Astrocyte of the cerebellum (primary cell): ENCODE measurements at places on chromosomes 16 and 17.
A peak's percentile ranks its signal among the peaks of the same experiment; 100 is the strongest.

DNA sequence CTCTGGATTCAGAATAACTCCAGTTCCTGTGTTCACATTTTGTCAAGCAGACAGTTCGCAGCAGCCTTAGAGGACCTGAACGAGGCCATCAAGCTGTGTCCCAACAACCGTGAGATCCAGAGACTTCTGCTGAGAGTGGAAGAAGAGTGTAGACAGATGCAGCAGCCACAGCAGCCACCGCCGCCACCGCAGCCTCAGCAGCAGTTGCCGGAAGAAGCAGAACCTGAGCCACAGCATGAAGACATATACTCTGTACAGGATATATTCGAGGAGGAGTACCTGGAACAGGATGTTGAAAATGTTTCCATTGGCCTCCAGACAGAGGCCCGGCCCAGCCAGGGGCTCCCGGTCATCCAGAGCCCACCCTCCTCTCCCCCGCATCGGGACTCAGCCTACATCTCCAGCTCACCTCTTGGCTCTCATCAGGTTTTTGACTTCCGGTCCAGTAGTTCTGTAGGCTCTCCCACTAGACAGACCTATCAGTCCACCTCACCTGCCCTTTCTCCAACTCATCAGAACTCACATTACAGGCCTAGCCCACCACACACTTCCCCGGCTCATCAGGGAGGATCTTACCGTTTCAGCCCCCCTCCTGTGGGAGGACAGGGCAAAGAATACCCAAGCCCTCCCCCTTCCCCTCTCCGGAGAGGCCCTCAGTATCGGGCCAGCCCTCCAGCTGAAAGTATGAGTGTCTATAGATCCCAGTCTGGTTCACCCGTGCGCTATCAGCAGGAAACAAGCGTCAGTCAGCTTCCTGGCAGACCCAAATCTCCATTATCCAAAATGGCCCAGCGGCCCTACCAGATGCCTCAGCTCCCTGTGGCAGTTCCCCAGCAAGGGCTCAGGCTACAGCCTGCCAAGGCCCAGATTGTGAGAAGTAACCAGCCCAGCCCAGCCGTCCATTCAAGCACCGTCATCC, 25.9 kb downstream of the CYB561 start:
- DNase-seq: no peak

- DNase-seq: no peak
These were observed 26.9 kb downstream of the HYDIN start for GRCh38 chr16:71203631-71204030.

- no peak for DNase-seq
These were observed 17.5 kb downstream of the TRIM25 start for GRCh38 chr17:56896217-56896967.

DNA sequence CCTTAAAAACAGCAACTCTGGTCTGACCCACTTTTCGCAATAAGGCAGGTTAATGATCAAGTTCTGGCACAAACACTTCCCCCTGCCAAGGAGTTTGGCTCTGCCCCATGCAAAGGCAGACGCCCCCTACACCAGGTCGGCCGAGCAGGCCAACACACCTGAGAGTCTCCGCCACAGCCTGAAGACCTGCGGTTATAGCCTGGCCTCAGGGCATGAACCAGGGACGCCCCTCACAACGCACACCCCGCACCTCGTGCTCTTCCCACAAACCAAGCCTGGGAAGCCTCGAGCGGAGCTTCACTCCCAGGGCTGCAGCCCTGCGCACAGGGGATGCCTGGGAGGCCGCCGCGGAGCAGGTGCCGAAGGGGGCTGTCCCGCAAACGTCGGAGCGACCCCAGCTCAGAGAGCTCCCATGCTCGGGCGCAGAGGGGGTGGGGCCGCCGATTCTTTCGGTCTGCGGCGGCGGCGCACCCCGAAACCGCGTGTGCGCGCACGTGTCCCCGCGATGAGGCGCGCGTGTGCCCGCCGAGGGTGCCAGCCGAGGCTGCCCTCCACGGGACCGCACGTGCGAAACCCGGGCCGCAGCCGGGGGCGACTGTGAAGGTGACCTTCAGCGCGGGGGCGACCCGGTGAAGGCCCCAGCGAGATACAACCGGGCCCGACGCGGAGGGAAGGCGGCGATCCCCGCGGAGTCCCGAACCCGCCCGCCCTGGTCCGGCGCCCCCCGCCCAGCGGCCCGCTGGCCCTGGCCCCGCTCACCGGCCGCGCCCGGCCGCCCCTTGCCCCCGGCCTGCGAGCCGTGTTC, 559 bp downstream of the CLUH start:
- DNase-seq: no peak

DNA sequence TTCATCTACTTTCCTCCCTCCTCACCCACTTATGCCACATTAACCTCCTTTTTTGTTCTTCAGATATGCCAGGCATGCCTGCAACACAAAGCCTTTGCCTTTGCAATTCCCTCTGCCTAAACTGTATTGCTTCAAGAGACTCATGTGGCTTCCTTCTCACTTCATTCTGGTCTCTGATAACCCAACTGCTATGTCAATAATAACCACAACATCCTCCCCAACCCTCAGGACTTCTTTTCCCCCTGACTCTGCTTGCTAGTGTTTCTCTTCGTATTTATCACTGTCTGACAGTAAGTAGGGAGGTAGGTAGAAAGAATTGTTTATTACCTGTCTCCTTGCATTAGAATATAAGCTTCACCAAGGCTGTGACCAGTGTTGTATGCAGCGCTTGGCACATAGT, 22.4 kb downstream of the RBL2 start:
- DNase-seq: no peak

DNA sequence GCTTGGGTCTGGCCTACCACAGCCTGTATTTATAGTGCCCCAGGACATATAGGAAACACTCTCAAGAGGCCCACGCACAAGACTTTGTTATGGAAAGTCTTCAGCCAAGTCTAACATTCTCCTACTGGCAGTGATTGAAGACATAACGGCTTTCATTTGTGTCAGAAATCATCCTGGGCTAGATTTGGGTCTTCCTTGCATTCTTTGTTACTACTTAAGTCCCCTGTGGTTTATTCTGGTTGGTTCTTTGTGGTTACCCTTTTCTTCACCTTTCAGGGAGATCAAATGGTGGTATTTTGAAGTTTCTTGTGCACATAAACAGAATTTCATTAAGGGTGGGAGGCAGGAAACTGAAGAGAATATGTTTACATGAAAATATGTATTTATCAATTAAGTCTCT, 37.7 kb downstream of the REXO5 start:
- no peak for DNase-seq

DNA sequence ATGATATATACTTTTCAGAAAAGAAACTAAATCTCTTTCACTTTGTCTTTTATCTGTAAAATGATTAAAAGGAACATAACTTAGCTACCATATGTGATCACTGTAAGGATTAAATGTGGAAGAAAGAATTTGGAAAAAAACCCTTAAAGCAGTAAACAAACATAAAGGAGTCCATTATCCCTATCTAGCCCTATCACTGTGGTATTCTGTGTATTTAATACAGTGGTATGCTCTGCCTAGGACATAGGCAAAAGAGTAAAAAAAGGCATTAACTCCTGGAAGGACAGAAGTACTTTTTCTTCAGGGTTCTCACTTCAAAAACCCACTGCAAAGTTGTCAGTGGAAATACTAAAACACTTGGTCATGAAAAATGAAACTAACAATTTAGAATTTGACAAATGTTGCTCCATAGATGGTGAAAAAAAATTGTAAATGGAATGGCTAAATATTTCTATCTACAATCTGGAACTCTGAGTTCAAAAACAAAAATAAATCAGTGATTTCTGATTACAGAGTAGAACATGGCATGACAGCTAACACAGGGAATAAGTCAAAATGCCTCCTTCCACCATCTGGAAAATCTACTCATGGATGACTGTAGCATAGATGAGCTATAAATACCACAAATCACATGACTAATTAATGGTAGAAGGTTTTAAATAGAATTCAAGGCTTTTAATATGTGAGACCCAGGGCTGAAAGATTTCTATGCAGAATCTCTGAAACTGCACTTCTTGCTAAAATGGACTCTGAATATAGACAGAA, 140.1 kb downstream of the ITFG1 start:
- DNase-seq: no peak

DNA sequence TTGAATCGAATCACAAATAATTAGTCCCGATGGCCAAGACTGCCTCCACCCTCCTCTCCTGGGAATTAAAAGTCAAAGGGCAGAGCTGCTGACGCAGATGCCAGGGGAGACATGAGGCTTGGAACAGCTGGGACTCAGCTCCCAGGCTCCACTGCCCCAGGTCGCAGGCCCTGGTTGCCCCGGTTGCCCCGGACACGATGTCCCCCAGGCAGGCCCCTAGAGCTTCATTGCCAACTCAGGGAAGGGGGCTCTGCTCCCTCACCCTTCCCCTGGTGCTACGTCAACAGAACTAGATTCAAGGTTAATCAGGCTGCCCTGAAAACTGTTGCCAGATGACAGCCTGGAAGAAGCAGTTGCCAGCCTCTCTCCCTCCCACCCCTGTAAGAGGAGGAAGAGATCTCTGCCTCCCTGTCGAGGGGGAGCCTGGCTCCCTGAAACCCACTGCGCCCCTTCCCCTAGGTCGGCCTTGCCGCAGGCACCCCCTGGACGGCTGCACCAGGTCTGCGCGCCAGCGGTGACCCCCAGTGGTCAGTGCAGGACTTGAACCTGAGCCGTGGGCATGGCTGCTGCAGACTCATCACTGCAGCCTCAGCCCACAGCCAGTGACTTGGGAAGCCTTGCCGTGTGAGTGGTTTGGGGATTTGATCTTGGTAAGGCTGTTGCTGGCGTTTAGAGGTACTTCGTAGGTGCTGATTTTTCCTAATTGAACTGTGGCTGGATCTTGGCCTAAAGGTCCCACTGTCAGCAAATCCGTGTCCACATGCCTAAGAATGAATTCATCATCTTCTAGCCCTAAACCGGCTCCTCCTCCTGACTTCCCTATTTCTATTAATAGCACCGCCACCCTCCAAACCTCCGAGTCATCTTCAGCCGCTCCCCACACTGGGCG, 84.1 kb upstream of the TOB1 start:
- peak; percentile 33 for DNase-seq

- no peak for DNase-seq
These were observed 14.0 kb downstream of the SRCIN1 start for GRCh38 chr17:38591759-38592241.

GRCh38 chr17:42873315-42873714, 22.3 kb downstream of the AOC3 start:
- DNase-seq: no peak

DNA sequence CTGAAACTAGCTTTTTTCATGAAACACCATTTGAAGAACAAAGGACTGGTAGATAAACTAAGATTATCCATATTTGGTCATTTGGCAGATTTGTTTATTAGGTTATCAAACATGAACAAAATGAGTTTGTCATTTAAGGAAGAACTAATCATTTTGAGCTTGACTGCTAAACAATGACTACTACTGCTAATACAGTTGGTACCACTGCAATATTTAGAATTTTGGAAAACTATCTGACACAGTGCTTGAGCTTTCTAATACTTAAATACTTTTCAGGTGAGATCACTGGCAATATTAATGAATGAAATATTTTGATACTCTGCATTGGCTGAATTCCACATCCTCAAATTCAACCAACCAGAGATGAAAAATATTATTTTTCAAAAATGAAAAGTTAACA, 47.2 kb downstream of the MED13 start:
- no peak for DNase-seq

DNA sequence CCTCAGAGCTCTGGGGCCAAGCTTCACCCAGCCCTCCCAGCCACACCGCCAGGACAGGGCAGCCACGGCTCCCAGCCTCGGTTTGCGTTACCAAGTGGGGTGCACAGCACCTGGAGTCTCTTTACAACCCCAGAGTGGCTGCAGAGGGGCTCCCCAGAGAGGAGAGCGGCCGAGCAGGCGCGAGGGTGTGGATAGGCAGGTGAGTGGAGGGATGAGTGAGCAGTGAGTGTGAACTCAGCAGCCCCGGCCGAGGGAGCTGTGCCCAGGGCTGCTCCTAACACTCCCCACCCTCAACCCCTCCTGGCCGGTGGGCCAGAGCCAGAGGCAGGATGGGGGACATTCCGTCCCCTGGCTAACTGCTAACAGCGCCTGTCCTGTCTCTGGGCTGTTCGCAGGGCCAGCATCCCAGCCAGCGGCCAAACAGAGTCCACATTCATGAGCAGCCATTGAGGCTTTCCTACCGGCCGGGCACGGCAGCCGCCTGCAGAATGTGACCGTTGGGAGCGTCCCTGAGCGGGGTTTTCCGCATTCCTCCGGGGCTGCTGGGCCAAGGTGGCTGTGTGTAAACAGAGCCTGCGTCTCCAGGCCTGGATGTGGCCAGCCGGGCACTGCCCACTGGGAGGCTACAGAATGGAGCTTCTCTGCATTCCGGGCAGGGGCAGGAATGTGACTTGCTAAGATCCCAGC, 5.3 kb downstream of the ZNF469 start:
- no peak for DNase-seq

GRCh38 chr17:17706140-17707060, 25.1 kb downstream of the RAI1 start:
- no peak for DNase-seq

DNA sequence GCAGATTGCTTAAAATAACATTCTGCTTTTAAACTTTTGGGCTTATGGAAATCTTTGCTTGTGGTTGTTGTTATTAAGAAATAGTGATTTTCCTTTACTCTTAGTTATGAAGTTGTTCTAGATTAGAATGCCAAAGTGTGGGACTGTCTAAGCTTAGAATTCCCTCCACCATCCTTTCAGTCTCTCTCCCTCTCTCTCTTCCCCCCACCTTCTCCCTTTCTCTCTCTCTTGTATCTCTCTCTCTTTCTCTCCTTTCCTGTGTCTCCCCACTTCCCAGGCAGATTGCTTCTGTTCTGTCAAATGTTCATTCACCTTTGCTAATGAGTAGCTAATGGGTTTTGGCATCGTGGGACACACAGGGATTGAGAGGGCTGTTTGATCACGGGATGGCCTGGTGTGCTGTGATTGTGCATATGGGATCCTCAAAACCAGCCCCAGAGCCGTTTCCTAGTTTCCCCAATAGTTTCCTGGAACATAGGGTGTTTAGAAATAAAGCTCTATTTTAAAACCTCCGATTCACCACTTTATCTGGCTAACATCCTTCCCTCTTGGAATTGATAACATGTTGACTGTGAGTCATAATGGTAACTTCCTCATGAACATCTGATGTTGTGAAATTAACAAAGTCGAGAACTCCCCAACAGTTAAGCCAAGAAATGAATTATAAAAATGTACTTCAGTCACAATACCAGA, 502.6 kb downstream of the TMEM114 start:
- no peak for DNase-seq

GRCh38 chr17:67281053-67281452, 36.1 kb upstream of the HELZ start:
- DNase-seq: no peak

GRCh38 chr16:57048095-57048494, 44.3 kb upstream of the CPNE2 start:
- no peak for DNase-seq

GRCh38 chr16:71542377-71542776, 16.2 kb downstream of the CHST4 start:
- no peak for DNase-seq

GRCh38 chr16:4306470-4307214, 9.2 kb upstream of the GLIS2 start:
- DNase-seq: no peak

GRCh38 chr16:681746-682427, 1.7 kb downstream of the STUB1 start:
- DNase-seq: no peak
